ENCODE measurements at places on chromosomes 5 and 9.

GRCh38 chr9:113616116-113616515 is 152.6 kb downstream of the RGS3 start:
- no peak for DNase-seq

DNA sequence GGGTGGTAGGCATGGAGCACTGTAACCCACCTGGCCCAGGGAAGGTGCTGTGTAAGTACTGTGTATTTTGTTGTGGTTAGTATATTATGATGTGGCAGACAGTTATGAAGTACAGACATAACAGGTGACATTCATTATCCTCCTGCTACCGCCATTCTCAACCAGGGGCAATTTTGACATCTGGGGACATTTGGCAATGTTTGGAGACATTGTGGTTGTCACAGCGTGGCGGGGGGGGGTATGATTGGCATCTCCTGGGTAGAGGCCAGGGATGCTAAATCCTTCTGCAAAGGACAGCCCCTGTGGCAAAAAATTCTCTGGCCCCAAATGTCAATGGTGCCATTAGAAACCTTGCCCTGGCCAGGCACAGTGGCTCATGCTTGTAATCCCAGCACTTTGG is 9.8 kb upstream of the RPL26L1 start:
- no peak for DNase-seq

DNA sequence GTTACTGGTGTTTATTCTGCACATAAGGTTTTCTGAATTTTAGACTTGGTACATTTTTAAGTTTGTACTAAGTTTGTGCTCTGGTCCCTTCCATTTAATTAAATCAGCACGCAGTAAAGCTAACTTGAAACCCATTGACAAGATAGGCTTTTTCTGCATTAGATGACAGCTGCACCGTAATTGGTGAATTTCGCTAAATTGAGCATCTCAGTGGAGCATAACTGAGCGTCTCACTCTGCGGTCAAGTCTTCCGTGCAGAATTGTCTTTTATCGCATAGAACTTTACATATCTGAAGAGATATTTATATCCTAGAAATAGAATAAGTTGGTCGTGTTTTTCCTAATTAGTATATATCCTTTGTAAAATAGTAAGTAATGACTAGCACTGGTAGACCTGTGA is 4.1 kb downstream of the SUB1 start:
- no peak for DNase-seq

- DNase-seq, result no peak
These were observed 21.5 kb upstream of the DMRT2 start for GRCh38 chr9:1028501-1029190.

DNA sequence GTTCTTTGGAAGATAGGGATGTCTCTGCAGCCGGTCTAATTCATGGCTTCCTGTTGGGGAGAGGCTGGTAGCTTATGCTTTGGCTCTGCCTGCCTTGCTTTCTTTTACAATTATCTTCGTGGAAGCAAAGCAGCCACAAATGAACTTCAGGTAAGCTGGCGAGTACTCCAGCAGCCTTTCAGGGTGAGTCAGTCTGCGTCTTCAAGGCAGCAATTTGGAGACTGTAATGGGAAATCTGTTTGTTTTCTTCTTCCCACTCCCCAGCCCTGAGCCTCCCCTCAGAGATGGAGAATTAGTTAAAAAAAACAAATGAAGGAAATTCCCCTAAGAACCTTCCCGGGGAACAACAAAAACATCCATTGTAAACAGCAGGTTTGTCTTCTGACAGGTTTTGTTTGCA is 100.1 kb downstream of the PSAT1 start:
- DNase-seq, result no peak

- no peak for DNase-seq
These were observed 284.2 kb upstream of the SEMA6A start for GRCh38 chr5:116858705-116859333.

DNA sequence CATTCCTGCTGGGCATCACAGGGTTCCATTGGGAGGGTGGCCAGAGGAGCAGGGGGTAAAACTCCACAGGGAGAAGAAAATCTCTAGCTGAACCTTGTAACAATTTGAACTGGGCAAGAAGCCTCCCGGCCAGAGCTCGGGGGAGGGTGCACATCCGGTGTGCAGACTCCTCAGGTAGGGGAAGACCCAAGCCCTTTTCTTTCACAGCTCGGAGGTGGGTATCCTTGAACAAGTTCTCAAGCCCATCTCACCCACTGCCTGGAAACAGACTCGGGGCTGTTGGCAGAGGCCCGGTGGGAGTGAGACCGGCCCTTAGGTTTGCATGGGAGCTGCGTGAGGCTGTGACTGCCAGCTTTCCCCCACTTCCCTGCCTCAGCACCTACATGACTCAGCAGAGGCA is 111.5 kb upstream of the IL7R start:
- DNase-seq, result no peak

GRCh38 chr5:132044207-132044606 is 16.2 kb upstream of the IL3 start:
- DNase-seq, result no peak

All from HCEC 1CT (cell line).